ENCODE measurements at places on chromosomes 13 and 19.

DNA sequence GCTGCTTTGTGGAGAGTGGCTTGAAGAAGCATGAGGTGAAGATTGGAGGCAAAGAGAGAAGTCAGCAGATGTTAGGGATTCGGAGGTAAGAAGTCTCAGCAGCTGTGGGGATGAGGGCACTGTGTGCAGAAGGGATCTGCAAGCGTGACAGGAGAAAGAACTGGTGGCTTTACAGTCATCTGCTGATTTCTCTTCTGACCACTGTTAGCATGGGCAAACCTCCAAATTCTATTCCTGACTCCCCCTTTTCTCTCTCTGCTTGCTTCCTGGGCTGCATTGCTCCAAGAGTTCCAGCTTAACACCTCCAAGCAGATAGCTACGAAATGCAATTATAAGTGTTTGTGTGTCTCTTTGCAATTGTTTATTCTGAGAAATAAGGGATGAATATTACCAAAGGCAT is 159.6 kb downstream of the GGACT start:
- no peak for DNase-seq

- no peak for DNase-seq
Observed at GRCh38 chr13:24877531-24877930, 113.6 kb downstream of the RNF17 start.

DNA sequence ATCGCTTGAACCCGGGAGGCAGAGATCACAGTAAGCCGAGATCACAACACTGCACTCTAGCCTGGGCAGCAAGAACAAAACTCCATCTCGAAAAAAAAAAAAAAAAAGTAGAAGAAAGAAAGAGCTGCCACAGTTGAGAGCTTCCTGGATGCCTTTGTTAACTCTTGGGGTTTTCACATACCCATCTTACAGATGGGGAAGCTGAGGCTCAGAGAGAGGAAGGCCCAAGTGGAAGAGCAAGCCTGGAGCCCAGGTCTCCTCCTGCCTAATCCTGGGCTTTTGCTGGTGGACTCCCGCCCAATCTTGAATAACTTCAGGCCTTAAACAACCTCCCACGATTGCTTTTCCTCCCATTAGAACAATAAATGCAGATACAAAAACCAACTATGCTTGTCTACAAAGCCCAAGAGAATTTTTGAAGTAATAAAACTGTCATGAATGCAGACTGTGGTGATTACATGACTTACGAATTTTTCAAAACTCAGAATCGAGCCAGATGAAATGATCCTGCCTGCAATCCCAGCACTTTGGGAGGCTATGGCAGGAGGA is 41.7 kb downstream of the LTBP4 start:
- no peak for DNase-seq

DNA sequence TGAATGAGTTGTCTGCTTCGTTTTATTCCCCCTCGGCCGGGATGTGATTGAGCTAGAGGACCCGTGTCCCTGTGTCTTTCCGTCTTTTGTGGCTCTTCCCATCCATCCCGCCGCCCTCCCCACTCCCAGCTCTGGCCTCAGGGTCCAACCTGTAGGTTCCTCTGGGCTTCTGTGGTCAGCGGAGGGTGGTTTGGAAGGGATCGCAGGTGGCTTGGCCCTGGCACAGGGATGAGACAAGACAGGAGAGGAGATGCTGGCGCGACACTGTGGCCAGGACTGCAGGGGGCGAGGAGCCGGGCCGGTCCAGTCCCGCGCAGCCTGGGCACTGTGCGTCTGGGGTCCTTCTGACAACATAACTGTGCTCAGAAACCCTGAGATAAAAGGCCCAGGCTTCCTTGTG is 2.0 kb downstream of the EVI5L start:
- DNase-seq, result no peak

DNA sequence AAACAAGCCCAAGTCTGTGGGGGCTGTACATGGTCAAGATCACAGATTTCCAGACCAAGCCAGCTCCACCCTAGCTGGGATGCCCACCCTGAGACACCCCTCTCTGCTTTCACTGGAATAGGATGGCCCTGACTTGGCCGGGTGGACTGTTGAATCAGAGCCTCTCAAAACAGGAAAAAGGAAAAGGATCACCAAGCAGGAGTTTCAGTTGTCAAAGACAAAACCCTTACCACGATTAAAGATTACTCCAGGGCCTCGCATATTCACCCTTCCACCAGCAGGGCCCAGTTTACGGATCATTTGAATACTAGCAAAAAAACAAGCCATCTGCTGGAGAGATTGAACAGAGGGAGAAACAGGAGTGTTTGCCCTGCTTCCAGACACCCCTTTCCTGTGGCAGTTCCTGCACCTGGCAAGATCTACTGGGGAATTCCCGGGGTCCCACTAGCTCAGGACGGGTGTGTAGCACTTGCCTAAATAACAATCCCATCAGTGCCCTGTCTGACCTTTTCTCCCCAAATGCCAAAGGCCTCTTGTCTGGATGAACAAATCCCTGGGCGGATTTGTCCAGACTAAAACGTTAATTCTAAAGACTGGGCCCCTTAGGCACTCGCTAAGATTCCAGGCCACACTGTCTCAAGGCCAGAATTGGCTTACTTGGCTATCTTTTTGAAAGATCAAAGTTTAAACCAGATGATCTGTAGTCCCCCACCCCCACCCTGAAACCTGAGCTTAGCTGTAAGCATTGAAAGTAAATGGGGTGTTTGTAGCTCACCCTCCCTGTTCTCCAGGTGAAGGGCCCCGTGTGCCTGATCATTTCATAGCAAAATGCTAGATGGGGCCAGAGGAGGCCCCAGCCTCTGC is 38.4 kb downstream of the ACTN4 start:
- DNase-seq, result no peak

- no peak for DNase-seq
Observed at GRCh38 chr19:10422046-10422461, 1.7 kb downstream of the PDE4A start.

DNA sequence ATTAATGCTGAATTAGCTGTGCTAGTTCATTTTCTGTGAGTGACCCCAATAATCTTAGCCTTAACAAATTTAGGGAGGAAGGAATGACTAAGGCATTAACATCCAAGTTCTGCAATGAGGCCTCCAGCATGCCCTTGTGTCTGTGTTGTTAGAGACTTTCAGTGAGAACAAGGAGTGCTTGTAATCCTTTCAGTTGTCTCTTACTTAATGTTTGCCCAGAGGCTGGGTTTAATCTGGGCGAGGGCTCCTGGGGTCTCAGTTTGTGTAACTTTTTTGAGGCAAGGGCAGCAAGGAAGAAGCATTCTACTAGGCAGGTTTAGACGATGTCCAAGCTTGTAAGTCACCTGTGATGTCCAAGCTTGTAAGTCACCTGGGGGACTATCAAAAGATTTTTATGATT is 24.3 kb downstream of the CCNA1 start:
- DNase-seq, result no peak

GRCh38 chr13:27083183-27083582 is 88.4 kb downstream of the USP12 start:
- DNase-seq, result no peak

DNA sequence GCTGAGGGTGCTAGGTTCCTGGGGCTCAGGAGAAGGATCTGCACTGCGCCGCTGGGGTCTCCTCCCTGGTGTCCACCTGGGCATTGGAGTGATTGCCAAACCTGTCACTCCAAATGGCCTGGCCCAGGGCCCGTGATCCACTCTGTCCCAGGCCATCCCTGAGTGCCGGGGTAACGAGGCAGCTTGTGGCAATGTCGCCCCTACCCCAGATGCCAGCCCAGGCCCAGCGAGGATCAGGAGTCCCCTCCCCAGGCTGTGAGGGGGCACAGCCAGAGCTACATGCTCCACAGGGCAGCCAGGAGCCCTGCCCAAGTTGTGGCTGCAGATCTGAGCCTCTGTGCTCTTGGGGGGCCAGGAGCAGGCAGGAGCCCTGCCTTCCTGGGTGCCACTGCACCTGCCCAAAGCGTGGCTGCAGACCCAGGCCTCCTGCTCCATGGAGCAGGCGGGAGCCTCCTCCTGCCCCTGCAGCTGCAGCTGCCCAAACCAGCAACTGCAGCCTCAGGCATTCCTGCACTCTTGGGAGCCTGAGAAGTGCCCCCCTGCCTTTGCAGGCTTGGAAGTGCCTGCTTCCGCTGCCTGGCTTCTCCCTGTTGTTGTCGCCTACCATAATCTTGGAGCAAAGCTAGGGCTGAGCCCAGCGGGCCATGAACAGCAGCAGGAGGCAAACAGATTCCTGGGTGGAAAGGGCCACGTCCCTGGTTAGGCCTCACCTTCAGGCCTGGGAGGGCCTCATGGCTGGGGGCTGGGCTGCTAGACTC is 4.6 kb downstream of the IGFL4 start:
- no peak for DNase-seq

DNA sequence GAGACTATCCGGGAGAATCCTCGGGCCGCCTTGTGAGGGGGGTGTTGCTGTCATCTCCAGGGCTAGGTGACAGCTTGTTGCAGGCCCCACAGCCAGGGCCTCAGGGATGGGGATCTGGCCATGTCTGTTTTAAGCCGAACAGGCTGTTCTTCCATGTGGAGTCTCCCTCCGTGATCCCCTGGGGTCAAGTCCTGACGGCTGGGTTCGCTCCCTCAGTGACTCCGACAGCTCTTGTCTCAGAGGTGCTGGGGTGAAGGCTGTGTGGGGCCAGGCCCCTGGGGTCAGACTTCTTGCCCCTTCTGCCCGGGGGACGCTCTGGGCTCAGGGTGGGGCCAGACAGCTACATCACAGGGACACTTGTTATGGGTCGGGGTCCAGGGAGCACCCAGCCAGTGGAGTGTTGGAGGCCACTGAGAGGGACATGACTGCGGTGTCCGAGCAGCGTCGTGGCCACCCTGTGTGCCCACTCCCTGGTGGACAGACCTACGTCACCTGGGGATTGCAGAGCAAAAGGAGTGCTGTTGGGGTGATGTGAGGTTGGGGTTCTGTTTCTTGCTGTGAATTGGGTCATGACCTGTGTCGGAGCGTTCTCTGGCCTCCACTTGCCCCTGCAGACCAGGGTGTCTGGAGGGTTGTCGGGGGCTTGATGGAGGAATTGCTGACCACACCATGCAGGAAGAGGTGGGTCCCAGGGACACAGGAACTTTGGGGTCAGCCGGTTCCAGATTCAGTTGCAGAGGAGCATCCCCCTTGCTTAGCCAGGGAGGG is 21.5 kb downstream of the EPN1 start:
- DNase-seq, result no peak

DNA sequence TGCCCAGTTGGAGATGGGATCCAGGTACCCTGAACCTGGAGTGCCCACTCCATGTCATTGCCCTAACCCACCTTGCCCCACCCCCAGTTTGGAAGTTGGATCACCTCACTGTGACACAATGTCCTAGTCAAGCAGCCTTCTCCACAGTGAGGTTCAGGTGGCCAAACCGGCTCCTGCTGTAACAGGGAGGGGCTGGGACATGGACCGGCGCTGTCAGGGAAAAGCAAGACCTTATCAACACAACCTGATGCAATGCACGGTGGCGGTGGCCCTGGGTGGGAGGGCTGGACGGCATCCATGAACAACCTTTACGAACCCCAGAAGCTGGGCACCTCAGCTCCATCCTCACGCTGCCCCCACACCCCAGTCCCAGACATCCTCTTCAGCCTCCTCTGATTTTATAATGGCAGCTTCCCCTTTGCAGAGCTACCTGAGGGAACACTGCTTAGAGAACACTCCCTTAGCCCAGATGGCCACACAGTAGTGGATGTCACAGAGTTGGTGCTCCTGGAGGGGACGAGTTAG is 1.6 kb upstream of the KRTDAP start:
- DNase-seq, result no peak

GRCh38 chr13:52454820-52455676 is at the start of gene CKAP2:
Gene CKAP2, plus strand, starts transcription at chr13:52455478. Its CDS starts 79 bp downstream, at chr13:52455557.
- peak; percentile 88 for DNase-seq

DNA sequence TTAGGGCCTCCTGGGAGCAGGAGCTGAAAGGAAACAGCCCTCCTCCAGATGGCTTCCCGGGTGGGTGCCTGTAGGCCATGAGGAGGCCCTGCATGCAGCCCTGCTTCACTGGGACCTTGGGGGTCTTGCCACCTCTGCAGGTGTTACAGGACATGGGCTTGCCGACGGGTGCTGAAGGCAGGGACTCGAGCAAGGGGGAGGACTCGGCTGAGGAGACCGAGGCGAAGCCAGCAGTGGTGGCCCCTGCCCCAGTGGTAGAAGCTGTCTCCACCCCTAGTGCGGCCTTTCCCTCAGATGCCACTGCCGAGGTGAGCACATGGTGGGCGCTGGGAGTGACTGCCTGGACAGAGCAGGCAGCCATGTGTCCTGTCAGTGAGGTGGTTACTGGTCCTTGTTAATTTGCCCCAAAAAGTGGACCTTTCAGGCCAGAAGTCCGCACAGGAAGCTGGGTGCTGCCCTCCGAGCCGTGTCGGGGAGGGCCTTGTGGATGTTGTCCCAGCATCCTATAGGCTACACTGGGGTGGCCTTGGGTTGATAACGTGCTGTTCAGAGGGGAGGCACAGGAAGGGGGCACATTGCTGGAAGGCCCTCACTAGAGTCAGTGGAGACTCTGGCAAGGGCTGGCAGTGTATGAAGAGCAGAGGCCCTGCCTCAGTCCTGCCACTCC is 18.7 kb upstream of the QTRT1 start:
- no peak for DNase-seq

DNA sequence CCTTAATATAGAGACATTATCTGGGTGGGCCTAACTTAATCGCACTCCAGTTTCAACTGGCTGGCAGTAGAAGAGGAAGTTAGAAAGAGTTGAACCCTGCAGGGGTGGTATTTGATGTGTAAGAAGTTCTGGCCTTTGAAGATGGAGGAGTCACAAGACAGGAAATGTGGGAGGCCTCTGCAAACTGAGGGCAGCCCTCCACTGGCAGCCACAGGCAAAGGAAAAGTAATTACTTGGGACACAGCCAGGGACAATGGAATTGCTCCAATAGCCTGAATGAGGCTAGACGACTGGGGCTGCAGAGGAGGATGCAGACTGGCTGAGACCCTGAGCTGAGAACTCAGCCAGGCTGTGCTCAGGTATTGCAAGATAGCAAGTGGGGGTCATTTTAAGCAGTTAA is 703.3 kb upstream of the ARGLU1 start:
- no peak for DNase-seq

GRCh38 chr13:26449063-26449848 is 108.2 kb upstream of the WASF3 start:
- no peak for DNase-seq

DNA sequence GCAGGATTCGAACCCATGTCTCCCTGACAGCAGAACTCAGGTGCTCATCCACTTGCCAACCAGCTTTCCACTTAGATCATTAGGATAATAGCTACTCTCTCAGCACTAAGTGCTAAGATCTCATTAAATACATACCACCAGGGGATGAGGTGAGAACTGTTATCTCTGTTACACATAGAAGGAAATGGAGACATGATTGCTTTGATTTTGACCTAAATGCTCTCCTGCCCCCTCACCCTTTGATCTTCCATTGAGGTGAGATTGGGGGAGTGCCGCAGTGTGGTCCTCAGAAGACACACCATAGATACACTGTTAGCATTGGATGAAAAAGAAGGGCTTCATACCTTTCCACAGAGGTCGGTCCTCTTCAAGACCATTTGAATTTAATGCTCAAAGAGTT is 38.9 kb upstream of the NPAS1 start:
- DNase-seq, result no peak

DNA sequence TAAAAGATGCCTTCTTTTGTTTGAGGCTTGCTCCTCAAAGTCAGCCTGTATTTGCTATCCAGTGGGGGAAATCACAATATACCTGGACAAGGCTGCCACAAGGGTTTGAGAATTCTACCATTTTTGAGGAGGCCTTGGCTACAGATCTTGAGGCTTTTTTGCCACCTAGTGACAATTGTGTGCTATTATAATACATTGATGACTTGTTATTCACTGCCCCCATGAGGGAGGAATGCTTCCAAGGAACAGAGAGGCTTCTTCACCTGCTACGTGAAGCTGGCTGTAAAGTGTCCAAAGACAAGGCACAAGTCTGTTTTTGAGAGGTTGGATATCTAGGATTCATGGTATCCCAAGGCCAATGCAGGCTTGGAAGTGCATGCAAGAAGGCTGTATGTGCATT is 72.5 kb downstream of the ZNF708 start:
- DNase-seq, result no peak

All from activated CD4-positive, alpha-beta T cell treated with anti-CD3 and anti-CD28 coated beads for 1 hour (primary cell).